Fibroblast of the aortic adventitia (primary cell): ENCODE measurements at places on chromosomes 16 and 17. TPM values are rescaled to one million over a fixed set of nuclear protein-coding genes. Genes with fewer than 3 reads are reported as not detected.

Gene TBX2
- total RNA-seq = 4.1 and 20.8 TPM in 2 replicates

Gene IGF2BP1
- total RNA-seq = 0.49 and 5.0 TPM in 2 replicates

Gene EPN3
- not detected in 2 replicates for total RNA-seq

Gene UTS2R
- total RNA-seq = not detected in 2 replicates

Gene CFAP97D1
- total RNA-seq = not detected in 2 replicates

Gene TLCD3B
- total RNA-seq = 0.18 TPM in 1 of 2 replicates, not detected in the other

Gene RAC3
- 6.2 and 13.5 TPM in 2 replicates for total RNA-seq

Gene FAM117A
- 1.1 TPM in 2 replicates for total RNA-seq

Gene XYLT1
- total RNA-seq = 9.2 and 32.7 TPM in 2 replicates

Gene SLFN14
- total RNA-seq = not detected in 2 replicates

Gene PRDM7
- total RNA-seq = not detected in 2 replicates

Gene UTP18
- 41.8 and 80.5 TPM in 2 replicates for total RNA-seq

Gene ABI3
- total RNA-seq = 0.18 TPM in 1 of 2 replicates, not detected in the other

Gene ADORA2B
- 0.90 and 19.3 TPM in 2 replicates for total RNA-seq

Gene SCGB1C2
- not detected in 2 replicates for total RNA-seq

Gene ASGR2
- not detected in 2 replicates for total RNA-seq

Gene HIGD1B
- not detected in 2 replicates for total RNA-seq

Gene HOXB1
- not detected in 2 replicates for total RNA-seq

Gene KRT33B
- total RNA-seq = not detected in 2 replicates

Gene CYBA
- 41.5 and 98.0 TPM in 2 replicates for total RNA-seq

Gene CAPNS2
- 1.7 and 2.8 TPM in 2 replicates for total RNA-seq

Gene HOXB4
- 3.8 and 7.0 TPM in 2 replicates for total RNA-seq

Gene FOXJ1
- total RNA-seq = not detected in 2 replicates

Gene KCNH6
- not detected in 2 replicates for total RNA-seq

Gene PCTP
- total RNA-seq = 5.2 and 9.7 TPM in 2 replicates

Gene NEUROD2
- total RNA-seq = not detected in 2 replicates

Gene CLEC18A
- 0.27 TPM in 1 of 2 replicates, not detected in the other for total RNA-seq

Gene GP1BA
- not detected in 2 replicates for total RNA-seq

Gene C16orf54
- total RNA-seq = not detected in 2 replicates

Gene SMIM36
- not detected in 2 replicates for total RNA-seq

Gene KCNJ16
- not detected in 2 replicates for total RNA-seq

Gene OGFOD1
- total RNA-seq = 50.0 and 95.0 TPM in 2 replicates

Gene KRTAP3-2
- not detected in 2 replicates for total RNA-seq

Gene FBXL16
- total RNA-seq = under 0.01 TPM in 1 of 2 replicates, not detected in the other

Gene CEP131
- 9.6 and 30.1 TPM in 2 replicates for total RNA-seq

Gene GPR142
- not detected in 2 replicates for total RNA-seq

Gene CDH13
- 55.7 and 58.0 TPM in 2 replicates for total RNA-seq

Gene GINS3
- total RNA-seq = 2.1 and 10.7 TPM in 2 replicates

Gene OTOP2
- total RNA-seq = not detected in 2 replicates

Gene KRTAP9-4
- not detected in 2 replicates for total RNA-seq

Gene KRT17
- 0.57 TPM in 1 of 2 replicates, not detected in the other for total RNA-seq

Gene COX6A2
- not detected in 2 replicates for total RNA-seq

Gene KCNH4
- total RNA-seq = 0.09 TPM in 1 of 2 replicates, not detected in the other
